Fibroblast of lung (primary cell): ENCODE measurements at places on chromosomes 3 and 15.

DNA sequence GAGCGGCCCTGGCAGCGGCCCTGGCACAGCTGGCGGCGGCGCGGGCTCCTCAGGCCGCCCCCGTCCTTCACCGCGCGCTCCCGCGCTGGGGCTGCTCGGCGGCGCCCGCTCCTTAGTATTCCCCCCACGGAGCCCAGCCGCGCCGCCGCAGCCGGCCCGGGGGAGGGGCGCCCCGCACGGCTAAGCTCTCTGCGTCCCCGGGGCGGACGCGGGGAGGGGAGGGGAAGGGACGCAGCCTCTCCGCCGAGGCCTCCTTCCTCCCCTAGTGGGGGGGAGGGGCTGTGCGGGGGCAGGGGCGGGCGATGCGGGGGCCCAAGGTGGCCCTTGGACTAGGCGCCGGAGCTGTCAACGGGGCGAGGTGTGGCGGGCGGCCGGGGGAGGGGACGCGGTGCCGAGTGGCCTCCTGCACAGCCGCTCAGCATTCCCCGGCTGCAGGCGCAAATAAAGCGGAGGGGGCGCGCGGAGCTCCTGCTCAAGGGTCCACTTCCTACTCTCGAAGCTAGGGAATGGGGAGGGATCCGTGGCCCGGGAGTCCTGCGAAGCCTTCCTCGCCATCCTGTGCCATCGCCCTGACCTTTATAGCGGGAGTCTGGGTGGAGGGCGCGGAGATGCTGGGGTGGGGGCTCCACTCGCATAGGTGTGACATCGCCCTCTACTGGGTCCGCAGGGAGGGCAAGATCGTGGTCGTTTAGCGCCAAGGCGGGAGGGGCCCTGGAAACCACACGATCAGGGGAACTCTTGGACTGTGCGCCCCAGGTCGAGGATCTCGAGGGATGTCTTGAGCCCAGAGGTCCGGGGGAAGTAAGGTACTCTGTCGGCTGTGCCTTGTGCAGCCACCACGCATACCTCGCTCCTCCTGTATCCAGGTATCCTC lies 22.2 kb downstream of the EPHB3 start:
- no peak for DNase-seq

- peak; percentile 82 for DNase-seq
Observed at GRCh38 chr3:102180280-102180931, 254.4 kb upstream of the ZPLD1 start.

DNA sequence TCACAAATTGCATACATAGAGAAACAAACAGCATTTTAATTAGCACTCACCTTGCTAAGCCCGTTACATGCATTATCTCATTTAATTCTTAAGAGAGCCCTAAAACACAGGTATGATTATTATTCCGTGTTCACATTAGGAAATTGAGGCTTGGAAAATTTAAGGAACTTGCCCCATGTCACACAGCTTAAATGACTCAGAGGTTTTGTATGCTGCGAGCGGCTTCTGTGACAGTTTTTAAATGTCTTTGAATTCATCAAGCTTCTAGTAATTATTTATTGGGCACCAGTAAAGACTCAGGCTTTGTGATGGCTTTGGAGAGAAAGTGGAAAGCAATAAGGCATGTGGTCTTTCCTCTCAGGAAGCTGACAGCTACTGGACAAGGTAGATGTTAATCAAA lies 166.7 kb upstream of the THBS1 start:
- no peak for DNase-seq

- DNase-seq, result no peak
Observed at GRCh38 chr3:146559388-146559787, 15.0 kb upstream of the PLSCR1 start.

DNA sequence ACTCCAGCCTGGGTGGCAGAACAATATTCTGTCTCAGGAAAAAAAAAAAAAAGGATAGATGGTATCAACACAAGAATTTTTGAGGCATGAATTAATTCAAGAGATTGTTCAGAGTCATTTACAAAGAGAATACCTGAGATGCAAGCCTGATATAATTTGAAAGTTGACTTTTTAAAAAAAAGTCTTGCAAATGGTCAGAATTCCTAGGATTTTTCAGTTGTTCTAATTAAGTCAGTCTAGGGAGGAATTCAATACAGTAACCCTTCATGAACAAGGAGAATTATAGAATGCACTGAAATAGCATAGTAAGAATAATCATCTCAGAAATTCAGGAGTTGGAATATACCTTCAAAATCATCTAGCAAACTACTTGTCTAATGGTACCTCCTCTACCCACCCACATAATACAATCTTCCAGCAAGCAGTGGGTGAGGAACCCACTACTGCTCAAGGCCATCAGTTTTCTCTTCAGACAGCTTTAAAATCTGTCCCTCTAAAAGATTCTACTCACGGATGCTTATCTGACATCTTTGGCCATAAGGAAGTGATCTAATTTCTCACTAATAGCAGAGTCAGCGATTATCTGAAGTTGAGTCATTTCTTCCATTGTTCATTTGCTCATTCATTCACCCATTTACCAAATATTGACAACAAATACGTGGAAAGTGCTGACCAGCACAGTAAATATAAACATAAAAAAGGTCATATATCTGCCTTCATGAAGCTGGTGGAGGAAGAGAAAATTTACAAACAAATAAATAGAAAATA lies 159.6 kb downstream of the GREM1 start:
- DNase-seq, result peak; percentile 51

GRCh38 chr15:22955544-22956119 lies 24.5 kb downstream of the CYFIP1 start:
- no peak for DNase-seq

GRCh38 chr3:183249006-183249718 lies 3.9 kb upstream of the B3GNT5 start:
- DNase-seq, result no peak

DNA sequence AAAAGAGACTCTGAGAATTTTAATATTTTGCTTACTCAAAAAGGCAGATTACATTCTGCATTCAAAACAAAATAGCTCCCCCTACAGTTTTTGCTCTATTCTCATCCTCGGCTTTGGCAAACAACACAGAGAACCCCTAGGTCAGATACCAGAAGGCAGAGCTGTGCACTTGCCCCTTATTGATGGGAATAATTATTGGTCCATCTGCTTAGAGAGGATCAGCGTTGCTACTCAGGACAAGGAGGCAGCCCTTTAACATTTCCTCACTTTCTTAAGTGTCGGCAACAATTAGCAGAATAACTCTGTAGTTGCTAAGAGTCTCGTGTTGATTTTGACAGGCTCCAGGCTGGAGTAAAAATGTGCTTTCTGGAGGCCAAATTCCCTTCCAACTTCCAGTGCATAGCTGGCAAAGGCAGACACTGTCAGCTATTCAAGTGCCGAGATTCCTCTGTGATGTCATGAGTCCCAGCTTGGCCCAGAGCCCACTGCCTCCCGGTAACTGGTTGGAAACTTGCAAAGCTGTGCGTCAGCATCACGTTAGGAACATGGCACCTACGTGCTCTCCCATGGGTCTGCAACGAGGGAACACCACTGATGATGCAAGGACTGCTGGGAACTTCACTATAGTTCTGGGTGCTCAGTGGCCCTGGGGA lies 482.7 kb upstream of the ADAMTS9 start:
- peak; percentile 96 for DNase-seq

- no peak for DNase-seq
Observed at GRCh38 chr3:150680562-150680961, 23.2 kb downstream of the ERICH6 start.

GRCh38 chr3:140540262-140540661 lies 137.6 kb upstream of the TRIM42 start:
- no peak for DNase-seq

DNA sequence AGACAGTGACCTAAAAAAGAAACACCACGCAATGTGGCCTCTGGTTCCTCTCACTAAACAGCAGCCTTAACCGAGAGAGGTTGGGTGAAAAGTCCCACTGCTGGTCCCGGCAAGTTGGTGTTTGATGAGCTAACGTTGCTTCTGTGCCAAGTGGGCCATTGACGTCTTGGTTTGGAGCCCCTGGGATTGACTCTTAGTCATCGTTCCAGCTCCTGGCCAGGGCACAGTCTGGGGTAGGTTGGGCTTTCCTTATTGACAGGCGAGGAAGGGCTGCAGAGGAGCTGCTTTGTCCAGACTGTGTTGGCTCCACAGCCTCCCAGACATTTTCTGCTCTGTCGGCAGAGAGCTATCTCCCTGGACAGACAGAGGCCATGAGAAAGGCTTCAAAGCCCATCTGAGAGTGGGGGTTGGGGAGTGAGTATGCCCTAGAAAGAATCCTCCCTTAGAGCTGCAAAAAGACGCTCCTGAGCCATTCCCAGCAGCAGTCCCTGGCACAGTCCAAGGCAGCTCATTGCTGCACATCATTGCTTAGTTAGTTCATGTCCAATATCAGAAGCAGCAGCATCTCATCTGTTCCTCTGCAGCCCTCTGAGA lies 28.6 kb upstream of the C3orf80 start:
- DNase-seq, result no peak

DNA sequence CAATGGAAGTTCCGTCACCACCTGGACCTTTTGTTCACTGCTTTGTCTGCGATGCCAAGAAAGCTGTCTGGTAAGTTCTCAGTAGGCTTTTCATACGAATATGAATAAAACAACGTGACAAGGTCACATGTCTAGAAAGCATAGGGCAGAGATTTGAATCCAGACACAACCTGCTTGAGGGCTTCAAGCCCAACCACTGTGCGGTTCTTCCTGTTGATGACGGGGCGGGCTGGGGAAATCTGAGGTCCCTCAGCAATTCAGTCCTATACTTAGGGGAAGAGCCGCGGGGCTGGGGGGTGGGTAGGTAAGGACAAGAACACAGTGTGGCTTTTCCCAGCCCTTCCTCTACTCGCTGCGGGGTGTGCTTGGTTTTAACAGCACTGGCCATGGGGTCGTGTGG lies 32.4 kb upstream of the SMAD3 start:
- DNase-seq, result no peak

GRCh38 chr3:168051531-168052471 lies 43.9 kb downstream of the GOLIM4 start:
- peak; percentile 70 for DNase-seq

- DNase-seq, result no peak
Observed at GRCh38 chr15:72323752-72324151, 3.8 kb upstream of the CELF6 start.

DNA sequence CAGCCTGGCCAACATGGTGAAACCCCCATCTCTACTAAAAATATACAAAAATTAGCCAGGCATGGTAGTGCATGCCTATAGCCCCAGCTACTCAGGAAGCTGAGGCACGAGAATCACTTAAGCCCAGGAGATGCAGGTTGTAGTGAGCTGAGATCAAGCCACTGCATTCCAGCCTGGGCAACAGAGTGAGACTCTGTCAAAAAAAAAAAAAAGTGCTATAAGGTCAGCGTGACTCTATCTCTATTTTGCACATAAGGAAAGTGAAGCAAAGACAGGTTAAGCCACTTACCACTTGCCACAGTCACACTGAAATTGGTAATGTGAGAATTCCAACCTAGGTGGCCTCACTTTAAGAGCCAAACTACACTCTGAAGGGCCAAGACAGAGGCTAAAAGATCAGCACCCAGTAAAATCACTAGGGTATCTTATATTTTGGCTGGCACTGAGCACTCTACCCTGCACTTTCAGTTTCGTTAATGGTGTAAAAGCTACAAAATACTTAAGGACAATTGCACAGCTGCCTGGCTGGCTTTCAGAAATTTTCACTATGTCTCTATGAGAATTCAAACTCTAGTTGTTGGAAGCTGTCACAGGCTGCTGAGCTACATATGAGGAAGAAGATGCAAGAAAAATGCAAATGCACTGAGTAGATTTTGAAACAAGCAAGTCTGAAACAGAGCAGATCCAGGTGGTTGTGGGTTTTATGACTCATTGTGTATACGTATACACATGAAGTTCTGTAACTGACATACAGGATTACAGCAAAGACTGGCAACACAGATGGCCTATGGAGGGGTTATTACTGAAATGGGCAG lies 32.7 kb downstream of the TRANK1 start:
- peak; percentile 88 for DNase-seq

GRCh38 chr15:48823237-48823636 lies 12.4 kb upstream of the CEP152 start:
- DNase-seq, result peak; percentile 55

GRCh38 chr3:100634493-100635272 lies 25.3 kb downstream of the ADGRG7 start:
- peak; percentile 31 for DNase-seq

DNA sequence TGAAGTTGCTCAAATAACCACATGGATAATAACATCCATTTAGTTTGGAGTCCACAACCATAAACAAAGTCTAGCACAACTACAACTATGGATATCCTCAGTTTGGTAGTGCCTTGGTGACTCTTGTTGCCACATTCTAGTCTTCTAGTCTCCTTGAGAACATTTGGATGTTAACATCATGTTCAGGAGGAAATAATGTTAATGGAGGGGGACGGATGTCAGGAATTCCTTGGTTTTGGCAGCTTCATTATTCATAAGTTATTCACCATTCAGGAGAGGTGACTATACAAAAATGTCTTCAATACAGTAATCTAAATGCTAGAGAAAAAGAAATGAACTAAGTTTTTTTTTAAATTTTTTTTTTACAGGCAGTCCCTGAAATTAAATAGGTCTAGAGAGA lies 26.4 kb upstream of the GABPB1 start:
- peak; percentile 7 for DNase-seq

DNA sequence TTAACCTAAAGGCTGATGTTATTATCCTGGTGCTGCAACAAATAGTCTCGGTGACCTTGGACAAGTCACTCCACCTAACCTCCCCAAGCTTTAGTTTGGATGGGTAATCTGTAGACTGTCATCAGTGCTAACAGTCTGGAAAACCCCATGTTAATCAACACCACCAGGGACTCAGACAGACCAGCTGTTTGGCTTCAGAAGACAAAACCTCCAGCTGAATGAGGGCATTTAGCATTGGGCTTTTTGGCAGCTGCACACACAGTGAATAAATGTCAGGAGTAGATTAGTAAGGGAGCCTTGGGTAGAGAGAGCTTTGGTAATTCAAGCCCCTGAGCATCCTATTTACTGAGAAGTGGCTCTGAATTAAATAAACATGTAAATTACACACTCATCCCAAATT lies 24.9 kb upstream of the C3orf80 start:
- no peak for DNase-seq

- DNase-seq, result peak; percentile 96
Observed at GRCh38 chr3:121545574-121546455, at the start of gene POLQ. TSS of gene POLQ (minus strand) at chr3:121545988. CDS start at chr3:121545877, 111 bp downstream.

DNA sequence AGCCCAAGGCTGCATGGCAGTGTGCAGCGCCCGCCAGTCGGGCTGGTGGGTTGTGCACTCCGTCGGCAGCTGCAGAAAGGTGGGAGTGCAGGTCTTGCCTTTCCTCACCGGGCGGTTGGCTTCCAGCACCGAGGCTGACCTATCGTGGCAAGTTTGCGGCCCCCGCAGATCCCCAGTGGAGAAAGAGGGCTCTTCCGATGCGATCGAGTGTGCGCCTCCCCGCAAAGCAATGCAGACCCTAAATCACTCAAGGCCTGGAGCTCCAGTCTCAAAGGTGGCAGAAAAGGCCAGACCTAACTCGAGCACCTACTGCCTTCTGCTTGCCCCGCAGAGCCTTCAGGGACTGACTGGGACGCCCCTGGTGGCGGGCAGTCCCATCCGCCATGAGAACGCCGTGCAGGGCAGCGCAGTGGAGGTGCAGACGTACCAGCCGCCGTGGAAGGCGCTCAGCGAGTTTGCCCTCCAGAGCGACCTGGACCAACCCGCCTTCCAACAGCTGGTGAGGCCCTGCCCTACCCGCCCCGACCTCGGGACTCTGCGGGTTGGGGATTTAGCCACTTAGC lies 4.3 kb downstream of the ISL2 start:
- DNase-seq, result no peak
